ENCODE measurements at places on chromosomes 5 and 9. TPM values are rescaled to one million over a fixed set of nuclear protein-coding genes. Genes with fewer than 3 reads are reported as not detected.
A peak's percentile ranks its signal among the peaks of the same experiment; 100 is the strongest.

GRCh38 chr9:14692470-14693250 lies 572 bp downstream of the ZDHHC21 start:
- peak; percentile 2 for DNase-seq

- DNase-seq: no peak
Measured at GRCh38 chr5:65926893-65927292, 518 bp downstream of the ERBIN start.

DNA sequence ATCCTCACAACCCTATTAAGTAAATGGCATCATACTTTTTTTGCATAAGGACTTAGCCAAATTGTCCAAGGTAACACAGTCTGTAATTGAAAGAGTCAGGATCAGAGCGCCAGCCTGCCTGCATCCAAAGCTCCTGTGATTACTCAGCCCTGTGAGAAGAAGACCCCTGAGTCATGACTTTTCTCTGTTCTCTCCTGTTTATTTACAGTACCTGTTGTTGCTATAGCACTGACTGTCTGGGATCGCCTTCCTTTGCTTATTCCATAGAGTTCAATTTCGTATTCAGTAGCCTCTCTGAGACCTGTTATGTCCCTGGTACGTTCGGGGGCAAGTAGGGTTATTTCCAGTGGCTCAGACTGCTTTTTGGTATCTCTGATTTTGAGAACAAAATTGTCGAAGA lies 71.8 kb downstream of the TNC start:
- DNase-seq: no peak

DNA sequence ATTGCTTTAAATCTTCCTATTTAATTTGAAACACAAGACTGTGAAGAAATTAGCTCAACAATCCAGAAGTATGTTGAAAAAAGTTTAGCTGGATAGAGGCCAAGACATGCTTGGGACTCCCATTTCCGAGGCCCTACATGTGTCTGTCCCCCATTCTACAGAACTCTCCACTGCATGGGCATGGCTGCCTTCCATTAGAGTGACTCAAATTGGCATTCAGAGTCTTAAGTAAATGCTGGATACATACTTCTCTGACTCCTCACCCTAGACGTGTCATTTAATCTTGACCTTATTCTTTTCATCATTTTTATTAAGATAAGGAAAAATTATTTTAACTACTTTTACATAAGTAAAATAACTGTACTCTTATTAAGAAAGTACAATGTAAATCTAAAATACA lies 530.4 kb upstream of the CDH9 start:
- DNase-seq: peak; percentile 6

GRCh38 chr5:26669523-26669922 lies 368.9 kb downstream of the CDH9 start:
- DNase-seq: no peak

GRCh38 chr5:113282472-113282871 lies 152.3 kb downstream of the TSSK1B start:
- DNase-seq: no peak

- DNase-seq: no peak
Measured at GRCh38 chr9:3308609-3309008, 217.2 kb downstream of the RFX3 start.

The MAMDC4 gene
- 0.39 TPM for total RNA-seq

The SHOC1 gene
- total RNA-seq: not detected

The IGFBPL1 gene
- not detected for total RNA-seq

The IFNA2 gene
- total RNA-seq: not detected

The KIAA0825 gene
- 1.5 TPM for total RNA-seq
